Stomach (tissue), 19 donors: ENCODE measurements at places on chromosomes 16 and 17. TPM values are rescaled to one million over a fixed set of nuclear protein-coding genes. Genes with fewer than 3 reads are reported as not detected.

ACSM2A gene
- total RNA-seq = not detected

GRCh38 chr17:20797292-20797691, 217.8 kb downstream of the CDRT15L2 start:
- no peak for DNase-seq

ADGRG3 gene
- not detected for total RNA-seq

OTOA gene
- total RNA-seq = not detected

CDRT15L2 gene
- total RNA-seq = not detected

GRCh38 chr17:55451203-55451641, 29.6 kb upstream of the MMD start:
- no peak for DNase-seq

TENT4B gene
- 14.9 TPM for total RNA-seq

MT1X gene
- total RNA-seq = 281 TPM

DNA sequence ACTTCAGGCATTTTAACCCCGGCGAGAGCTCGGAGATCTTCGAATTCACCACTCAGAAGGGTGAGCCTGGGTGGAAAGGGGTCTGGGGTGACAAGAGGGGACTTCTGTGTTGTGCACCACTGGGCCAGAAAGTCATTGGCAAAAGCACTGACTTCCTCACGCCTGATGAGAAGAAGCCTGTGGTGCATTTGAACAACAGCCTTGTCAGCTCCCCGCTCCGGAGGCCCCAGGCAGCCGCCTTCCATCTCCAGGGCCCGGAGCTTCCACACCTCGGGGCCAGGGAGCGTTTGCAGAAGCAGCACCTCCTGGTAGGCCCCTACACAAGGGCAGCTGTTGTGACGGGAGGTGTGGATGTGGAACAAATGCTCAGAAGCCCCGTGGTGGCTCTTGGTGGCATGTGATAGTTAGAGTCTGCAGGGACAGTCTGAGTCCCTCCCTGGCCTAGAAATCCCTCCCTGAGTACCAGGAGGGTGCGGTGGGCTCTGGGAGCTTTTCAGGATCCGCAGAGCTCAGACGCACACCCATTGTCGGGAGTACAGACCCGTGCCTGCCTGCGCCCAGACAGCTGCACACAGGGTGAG, 9.7 kb downstream of the CACNG1 start:
- DNase-seq = no peak

DNA sequence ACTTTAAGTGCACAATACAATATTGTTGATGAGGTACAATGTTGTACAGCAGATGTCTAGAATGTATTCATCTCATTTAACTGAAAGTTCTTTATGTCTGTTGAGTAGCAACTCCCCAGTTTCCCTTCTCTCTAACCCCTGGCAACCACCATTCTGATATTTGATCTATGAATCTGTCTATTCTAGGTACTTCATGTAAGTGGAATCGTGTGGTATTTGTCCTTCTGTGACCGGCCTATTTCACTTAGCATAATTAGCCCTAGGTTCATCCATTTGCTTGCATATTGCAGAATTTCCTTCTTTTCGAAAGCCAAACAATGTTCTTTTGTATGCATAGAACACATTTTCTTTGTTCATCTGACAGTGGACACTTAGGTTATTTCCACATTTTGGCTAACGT, 10.8 kb downstream of the RGS9 start:
- no peak for DNase-seq

GRCh38 chr17:27457731-27458523, 1.7 kb downstream of the KSR1 start:
- DNase-seq = no peak

GRCh38 chr17:74730491-74731346, 6.3 kb upstream of the RAB37 start:
- no peak for DNase-seq

DNA sequence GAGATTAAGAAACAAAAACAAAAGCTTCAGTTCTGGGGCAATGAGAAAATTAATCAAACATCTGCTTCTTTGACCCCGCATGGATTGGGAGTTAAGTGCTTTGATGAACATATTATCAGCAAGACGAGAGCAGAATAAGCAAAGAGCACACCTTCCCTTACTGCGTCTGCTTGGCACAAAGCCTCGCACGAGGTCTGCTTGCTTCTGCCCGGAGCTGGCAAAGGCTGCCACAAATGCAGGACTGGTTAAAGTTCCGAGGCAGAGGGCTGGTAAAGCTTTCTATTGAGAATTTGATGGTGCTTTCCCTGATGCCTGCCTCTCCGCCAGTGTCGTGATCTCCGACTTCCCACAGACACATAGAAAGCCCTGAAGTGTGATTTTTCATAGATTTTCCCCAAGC, 17.0 kb downstream of the VAT1L start:
- DNase-seq = peak; percentile 48

- DNase-seq = no peak
Measured at GRCh38 chr17:43019418-43019817, 2.8 kb downstream of the VAT1 start.

RNU2-1 gene
- not detected for total RNA-seq

DNA sequence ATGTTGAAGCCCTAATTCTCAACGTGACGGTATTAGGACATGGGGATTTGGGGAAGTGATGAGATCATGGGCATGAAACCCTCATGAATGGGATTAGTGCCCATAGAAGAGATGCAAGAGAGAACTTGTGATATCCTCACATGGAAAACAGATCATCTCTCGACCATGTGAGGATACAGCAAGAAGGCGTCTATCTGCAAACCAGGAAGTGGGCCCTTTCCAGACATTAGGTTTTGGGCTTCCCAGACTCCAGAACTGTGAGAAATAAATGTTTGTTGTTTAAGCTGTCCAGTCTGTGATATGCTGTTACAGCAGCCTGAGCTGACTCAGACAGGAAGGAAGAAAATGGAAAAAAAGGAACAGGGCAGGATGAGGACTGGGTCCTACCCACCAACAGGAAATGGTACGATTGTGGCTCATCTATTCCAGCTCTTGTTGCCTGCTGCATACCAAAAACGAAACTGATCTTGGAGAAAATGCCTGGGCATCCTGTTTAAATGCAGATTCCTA, 21.9 kb upstream of the SSTR2 start:
- no peak for DNase-seq

GRCh38 chr17:55731586-55732250, 9.1 kb upstream of the TMEM100 start:
- DNase-seq = peak; percentile 70

- DNase-seq = peak; percentile 97
Measured at GRCh38 chr17:7857713-7858521, at the start of gene CYB5D1. Gene CYB5D1, plus strand, starts transcription at chr17:7858003. Its CDS starts 132 bp downstream, at chr17:7858135.
